ENCODE measurements at places on chromosomes 4 and X.

GRCh38 chr4:121307445-121308327, 73.1 kb downstream of the QRFPR start:
- DNase-seq: no peak

DNA sequence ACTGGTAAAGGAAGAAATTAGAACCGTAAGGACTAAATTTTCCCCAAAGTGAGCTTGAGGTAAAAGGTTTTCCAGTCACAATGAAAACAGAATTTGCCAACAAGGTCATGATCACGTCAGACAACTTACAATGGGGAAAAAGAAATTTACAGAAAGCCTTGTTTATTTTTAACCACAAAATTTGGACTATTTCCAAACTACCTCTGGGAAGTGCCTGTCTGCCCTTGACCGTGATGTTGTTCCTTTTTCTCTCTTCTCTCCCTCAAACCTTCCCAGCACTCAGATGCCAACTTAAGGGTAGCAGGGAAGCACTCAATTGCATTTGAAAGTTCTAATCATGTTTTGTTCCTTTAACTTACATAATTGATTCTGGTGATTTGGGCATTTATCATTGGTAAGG, 32.5 kb downstream of the MEPE start:
- no peak for DNase-seq

DNA sequence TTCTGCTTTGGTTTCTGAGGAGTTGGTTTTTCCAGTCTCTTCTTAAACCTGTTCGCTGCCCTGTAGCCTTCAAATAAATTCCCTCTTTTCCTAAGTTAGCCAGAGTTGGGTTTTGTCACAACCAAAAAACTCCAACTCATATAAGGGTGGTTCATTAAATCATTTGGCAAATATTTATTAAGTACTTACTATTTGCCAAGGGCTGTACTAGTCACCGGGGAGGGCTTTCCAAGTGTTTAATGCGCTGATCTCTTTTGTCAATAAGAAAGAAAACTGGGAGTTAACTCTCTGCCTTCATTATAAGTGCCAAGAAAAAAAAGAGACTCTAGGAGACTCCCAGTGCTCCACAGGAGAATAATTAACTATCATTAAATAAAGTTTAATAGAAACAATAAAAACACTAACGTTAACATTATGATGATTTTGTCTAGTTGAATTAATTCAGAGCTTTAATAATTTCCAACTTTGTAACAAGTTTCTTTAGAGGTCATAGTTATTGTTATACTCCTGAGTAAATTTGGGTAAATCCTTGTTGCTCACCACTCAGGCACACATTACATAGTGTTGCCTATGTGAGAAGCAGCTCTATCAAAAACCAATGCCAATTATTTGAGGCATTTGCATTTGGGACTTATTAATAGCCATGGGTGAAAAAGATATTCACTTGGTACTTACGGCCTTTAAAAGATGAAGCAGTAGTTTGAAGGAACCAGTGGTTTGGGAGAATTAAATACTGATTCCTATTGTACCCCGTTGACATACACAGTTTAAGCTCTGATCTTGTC, 122.5 kb upstream of the TEX13D start:
- no peak for DNase-seq

GRCh38 chr4:147547314-147548056, 66.6 kb downstream of the EDNRA start:
- DNase-seq: no peak

DNA sequence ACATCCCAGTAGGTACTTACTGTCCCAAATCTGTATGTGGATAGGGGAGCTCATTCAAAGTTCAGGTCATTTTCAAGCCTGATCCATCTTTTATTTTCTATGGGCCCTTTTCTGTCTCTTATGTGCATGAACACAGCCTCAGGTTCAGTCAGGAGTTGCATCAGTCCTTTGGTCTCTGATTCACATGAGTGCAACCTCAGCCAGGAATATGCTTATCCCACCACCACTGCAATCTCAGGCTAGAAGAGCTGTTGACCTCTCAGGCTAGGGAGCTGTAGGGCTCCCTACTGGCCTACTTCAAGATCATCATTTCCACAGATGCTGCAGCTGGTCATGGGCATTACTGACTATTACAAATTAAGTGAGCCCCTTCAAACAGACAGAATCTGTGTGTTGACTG, 27.2 kb downstream of the AASDH start:
- no peak for DNase-seq

Data from AG09319 (cell line).